ENCODE measurements at places on chromosomes 12 and 14.

DNA sequence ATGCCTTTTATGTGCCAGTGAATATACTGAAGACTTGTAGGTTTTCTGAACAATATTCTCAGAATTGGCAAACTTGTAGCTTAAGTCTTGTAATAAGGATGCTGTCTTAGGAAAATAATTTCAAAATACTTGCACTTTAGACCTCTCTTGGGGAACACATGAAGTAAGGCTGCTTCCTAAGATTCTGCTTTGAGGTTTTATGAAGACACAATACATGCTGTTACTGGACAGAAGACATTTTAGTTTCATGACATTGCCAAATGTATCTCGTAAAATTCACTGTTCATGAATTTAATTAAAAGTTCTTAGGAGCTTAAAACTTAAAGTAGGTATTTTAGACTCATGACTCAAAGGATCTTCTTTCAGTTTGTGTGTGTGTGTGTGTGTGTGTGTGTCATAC lies 80.7 kb downstream of the RAD51B start:
- DNase-seq = no peak

DNA sequence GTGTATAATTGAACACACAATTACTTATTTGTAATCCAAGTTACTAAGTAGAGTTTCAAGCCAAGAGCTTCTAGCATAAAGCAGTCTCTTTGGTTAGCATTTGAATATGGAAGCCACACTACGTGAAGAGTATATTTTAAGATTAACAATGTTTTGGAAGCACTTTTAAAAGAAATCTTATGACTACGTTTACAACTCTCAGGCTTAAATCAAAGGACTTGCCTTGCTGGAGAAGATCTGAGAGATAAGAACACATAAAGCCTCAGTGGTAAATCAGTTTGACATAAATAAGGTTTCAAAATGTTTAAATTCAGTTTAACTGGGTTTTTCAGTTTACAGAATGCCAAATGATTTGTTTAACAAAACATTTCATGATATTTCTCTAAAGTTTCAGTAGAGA lies 161.9 kb upstream of the PDE3A start:
- no peak for DNase-seq

DNA sequence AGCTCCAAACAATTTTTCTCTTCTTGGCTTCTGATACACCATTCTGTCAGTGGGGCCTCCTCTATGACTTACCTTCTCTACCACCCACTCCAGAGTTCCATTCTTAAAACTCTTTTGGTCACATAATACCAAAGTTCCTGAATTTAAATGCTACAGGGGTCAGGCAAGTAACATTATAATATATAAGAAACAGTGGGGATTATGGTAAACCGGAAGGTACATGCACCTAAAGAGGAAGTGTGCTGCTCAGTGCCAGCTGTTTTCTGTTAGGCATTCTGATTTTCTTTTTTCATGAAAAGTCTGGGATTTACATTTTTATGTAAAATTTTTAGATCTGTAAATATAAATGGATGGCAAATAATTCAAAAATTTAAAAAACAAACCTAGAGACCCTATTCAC lies 39.9 kb downstream of the SOS2 start:
- no peak for DNase-seq

DNA sequence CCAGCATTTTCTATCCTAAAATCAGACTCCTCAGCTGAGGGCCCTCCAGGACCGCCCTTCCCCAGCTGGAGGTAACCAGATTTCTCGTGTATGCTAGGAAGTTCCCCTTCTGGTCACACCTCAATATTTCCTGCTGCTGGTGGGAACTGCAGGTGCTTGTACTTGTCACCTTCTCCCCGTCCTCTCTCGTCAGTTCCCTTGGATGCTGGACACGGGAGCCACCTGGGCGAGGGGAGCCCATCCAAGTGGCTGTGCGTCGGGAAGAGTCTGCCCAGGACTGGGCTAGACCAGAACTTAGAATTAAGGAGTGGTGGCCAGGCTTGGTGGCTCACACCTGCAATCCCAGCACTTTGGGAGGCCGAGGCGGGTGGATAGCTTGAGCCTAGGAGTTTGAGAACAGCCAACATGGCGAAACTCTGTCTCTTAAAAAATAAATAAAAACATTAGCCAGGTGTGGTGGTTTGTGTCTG lies 23.2 kb upstream of the KIF26A start:
- DNase-seq = no peak

DNA sequence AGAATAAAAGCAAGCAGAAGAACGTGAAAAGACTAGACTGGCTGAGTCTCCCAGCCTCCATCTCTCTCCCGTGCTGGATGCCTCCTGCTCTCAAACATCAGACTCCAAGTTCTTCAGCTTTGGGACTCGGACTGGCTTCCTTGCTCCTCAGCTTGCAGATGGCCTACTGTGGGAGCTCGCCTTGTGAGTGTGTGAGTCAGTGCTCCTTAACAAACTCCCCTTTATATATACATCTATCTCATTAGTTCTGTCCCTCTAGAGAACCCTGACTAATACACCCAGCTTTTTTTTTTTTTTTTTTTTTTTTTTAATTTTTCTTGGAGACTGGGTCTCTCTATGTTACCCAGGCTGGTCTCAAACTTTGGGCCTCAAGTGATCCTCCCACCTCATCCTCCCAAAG lies 46.9 kb downstream of the ACTN1 start:
- no peak for DNase-seq

DNA sequence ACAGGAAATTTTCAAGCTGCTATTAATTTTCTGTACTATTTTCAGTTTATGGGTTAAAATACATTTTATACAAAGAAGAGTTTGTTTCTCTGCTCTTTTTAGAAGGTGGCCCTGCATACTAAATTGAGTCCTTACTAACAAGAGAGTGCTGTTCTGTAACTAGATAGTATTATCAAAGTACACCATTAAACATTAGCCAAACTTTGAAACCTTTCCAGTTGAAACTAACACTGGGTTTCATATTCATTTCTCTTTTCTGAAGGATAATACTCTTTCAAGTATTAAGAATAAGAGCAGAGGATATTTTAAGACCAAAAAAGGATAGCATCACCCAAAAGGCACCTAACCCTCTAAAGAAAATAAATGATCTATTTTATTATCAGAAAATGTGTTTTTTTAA lies 47.2 kb downstream of the PEBP1 start:
- no peak for DNase-seq

DNA sequence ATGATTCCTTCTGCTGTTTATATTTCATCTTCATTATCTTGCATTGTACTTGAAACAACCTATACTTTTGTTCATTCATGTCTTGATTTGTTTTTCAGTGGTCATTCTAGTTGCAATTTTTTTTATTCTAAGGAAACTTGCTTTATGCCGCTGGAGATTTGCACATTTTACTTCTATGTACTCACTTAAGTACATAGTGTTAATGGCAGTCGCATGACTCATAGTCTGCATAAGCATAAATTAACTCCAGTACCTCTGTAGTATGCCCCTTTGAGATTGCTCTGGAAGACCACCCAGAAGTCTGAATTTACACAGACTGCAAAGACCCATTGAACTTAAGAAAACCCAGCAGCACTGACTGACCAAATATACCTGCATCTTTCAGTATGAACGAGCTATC lies 77.0 kb downstream of the MSRB3 start:
- no peak for DNase-seq

DNA sequence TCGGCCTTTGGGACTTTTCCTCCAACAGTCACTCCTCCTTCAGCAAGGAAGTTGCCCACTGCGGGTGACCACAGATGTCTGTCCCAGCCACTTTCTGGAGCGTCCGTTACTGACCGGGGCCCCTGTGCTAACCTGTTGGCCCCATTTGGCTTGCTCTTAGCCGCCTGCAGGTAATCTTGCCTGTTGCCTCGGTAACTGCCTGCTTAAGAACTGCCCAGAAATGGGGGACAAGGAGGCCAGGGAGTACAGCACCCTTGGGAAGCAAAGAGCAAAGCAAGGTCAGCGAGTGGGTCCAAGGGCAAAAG lies 338.8 kb upstream of the SFSWAP start:
- DNase-seq = no peak

- no peak for DNase-seq
These were observed 15.4 kb downstream of the NOPCHAP1 start for GRCh38 chr12:105001476-105001875.

- DNase-seq = no peak
These were observed 80.0 kb downstream of the SLC25A47 start for GRCh38 chr14:100403105-100403504.

All from CD4-positive, alpha-beta T cell (primary cell).